ENCODE measurements at places on chromosomes 13 and 19.

GRCh38 chr19:17450264-17451075 lies 2.0 kb upstream of the TMEM221 start:
- DNase-seq = no peak

DNA sequence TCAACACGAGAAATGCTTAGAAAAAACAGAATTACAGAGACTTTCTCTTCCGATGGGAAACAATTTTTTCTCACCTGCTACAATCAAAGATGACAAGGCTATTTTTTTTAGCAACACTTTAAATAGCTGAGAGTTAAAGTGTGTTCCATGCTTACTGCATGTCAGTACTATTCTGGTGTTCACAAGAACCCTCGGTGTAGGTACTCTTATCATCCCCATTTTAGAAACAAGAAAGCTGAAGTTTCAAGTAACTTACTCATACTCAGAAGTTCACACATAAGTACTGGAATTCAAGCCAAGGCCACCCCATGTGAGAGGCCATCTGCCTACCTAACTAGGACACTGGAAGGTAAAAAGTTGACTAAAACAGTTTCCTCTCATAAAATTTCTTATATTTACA lies 9.0 kb upstream of the TNFRSF19 start:
- DNase-seq = no peak

DNA sequence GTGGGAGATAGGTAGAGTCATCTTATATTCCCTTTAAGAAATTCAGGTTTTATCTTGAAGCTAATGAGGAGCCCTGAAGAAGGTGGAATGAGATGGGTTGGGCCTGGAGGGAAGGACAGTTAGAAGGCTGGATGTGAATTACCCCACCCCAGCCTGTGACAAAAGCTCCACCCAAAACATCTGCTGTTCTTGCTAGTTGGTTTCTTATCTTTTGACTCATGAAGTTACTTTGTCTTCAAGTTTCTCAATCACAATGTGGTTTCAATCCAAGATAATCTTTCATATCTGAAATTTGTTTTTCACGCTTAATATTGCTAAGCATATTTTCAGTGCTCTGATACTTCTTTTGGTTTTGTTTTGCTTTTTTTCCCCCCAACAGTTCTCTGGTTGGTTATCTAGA lies 38.3 kb upstream of the HMGB1 start:
- no peak for DNase-seq

- DNase-seq = no peak
These were observed 15.4 kb upstream of the SBNO2 start for GRCh38 chr19:1189419-1189818.

DNA sequence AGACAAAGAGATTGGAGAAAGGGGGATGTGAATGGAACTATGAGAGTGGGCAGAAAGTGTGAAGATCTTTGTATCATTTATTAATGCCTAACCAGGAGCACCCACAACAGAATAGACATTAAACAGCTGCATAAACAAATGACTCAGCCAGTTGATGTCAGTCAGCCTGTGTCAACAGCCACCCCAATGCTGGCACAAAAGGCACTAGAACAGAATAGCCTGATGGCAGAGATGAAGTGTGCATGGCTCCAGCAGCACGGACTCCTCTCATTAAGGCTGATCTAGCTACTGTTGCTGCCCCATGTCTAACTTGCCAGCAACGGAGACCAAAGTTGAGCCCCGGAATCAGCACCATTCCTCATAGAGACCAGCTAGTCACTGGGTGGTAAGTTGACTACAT lies 7.8 kb downstream of the CPB2 start:
- DNase-seq = no peak

DNA sequence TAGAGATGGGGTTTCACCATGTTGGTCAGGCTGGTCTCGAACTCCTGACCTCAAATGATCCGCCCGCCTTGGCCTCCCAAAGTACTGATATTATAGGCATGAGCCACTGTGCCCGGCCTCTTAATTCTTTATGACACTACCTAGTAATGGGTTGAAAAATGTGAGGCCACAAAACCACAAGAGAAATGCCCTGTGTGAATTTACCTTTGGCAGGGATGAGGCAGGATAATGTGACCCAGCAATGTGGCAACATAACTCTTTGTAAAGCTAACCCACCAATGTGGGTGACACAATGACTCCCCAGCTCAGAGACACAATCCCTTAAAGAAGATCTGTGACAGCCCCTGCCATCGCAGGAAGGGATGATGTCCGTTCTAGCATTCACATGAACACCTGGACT lies 533.1 kb downstream of the KLF5 start:
- DNase-seq = no peak

GRCh38 chr13:50123002-50123401 lies 107.8 kb downstream of the KCNRG start:
- no peak for DNase-seq

DNA sequence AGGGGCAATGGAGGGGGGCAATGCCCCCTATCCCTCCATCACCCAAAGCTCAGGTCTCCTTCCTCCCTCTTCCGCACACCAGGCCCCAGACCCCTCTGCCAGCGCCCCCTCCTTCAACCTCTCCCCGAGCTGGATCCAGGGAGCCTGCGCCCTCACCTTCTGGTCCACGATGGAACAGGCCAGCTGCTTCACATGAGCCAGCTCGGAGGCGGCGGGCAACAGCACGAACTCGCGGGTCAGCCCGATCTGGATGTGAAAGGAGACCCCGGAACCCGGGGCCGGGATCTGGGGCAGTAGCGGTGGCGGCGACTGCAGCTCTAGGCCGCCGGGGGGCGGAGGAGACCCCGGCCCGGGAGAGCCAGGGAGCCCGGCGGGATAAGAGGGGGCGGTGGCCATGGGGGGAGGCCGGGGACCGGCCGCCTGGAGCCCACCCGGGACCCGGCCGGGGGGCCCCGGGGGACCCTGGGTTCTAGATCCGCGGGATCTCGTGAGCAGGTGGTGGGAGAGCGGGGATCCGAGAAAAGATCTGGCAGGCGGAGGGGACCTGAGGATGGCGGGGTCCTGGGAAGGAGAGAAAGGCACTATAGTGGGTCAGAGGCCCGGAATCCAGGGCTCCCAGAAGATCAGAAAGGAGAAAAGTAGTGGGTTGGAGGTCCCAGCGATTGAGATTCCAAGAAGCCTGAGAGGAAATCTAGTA lies 791 bp downstream of the PRKD2 start:
- DNase-seq = no peak

DNA sequence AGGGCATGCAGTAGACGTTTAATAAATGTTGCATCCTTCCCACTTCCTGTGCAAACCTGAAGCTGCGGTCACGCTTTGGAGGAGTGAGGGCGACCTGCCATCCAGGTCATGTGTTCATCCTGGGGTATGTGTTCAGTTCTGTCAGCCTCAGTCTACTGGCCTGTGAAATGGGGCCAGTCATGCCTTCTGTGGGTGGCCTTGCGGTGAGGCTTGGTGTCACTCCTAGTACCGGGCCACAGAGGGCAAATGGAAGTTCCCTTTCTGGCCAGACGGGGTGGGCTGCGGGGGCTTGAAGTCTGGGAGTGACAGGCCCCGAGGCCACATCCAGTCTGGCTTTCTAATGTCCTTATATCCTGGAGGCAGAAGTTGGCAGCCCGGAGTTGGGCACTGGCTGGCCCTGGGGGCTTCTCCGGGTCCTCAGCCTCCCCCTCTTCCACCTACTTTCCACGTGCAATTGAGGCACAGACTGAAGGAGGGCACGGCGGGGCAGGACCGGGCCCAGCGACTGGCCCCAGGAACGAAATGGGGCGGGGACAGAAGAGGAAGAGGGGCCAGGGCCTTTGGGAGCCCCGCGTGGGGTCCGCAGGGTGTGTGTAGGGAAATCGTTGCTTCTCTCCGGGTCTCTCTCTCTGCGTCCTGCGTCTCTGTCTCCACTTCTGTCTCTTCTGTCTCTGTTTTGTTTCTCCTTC lies 11.1 kb downstream of the PDE4A start:
- DNase-seq = no peak

GRCh38 chr19:38706792-38707511 lies 37.3 kb downstream of the CAPN12 start:
- DNase-seq = no peak

DNA sequence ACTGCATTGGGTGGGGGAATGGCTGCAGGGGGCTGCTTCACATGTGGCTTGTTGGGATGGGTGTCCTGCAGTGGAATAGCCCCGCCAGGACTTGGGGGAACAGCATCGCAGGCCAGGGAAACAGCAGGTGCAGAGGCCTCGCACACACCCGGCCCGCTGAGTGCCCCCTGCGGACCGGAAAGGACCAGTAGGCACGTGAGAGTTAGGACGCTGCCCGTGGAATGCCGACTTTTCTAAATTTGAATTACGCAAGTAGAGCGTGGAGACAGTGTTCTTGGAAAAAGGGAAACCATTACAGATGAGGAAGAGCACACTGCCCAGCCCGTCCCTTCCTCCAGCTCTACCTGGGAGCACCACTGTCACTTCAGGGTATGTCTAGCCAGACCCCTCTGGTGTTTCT lies 11.5 kb downstream of the DNM2 start:
- no peak for DNase-seq

GRCh38 chr13:44278166-44278565 lies 95.5 kb upstream of the SERP2 start:
- no peak for DNase-seq

DNA sequence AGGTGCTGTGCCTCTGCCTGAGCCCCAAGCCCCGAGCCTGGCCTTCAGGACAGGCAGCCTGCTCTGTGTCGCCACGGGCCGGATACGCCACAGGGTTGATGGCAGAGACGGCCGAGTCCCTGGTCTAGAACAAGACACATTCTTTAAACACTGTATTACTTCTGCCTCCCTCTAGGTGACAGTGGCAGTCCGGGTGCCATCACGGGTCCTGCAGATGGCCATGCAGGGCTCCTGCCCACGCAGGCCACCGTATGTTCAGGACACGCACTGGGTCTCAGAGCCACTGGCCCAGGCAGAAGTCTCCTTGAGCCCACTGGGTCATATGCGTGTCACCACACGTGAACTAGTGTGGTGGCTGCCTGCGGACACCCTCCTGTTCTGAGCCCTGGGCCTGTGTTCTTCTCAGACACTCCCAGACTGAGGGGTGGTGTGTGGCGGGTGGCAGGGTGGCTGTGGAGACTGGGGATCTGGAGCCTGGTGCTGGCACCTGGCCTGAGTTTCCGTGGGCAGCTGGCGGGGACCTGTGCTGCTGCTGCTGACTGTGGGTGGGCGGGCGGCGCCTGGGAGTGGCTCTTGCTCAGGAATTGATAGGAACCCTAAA lies 4.4 kb downstream of the PLEKHJ1 start:
- DNase-seq = no peak

DNA sequence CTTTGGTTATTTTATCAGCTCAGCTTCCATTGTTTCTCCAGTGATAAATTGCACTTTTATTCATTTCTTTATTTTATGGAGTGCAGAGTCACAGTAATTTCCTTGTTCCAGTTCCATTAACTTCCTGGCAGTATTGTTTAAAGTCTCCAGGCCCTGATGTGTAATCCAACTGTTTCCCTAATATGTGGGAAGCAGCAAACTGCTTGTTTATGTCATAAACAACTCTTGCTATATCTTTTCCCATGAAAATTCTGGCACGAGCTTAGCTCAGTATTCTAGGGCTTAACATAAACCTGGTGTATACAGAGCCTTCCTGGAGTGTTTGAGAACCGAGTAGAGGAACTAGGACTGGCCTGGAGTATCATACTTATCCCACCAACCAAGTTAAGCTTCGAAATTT lies 83.5 kb upstream of the ARGLU1 start:
- DNase-seq = no peak

DNA sequence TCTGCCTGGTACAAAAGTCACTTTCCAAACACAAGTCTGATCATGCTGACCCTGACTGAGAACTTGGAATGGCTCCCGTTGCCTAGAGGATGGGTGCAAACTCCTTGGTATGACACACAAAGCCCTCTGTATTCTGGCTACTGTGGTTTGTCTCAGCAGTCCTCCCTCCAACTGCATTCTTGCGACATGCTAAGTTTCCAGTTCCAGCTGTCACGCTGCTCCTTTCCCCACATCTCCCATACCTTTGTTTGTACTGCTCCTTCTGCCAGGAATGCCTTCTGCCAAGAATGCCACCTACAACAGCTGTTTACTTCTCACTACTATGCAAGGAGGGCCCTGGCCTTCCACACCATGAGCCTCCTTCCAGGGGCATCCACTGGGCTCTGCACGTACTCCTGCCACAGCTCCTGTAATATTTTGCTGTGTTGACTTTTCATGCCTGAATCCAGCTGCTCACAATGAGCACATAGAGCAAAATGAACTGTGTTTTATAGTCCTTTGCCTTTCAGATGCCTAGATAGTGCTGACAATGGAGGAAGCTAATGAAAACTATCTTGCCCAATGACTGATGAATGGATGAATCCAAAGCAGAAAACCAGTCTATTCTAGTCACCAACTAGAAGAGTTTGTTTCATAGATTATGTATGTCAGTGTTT lies 543.7 kb downstream of the EFNB2 start:
- peak; percentile 31 for DNase-seq

DNA sequence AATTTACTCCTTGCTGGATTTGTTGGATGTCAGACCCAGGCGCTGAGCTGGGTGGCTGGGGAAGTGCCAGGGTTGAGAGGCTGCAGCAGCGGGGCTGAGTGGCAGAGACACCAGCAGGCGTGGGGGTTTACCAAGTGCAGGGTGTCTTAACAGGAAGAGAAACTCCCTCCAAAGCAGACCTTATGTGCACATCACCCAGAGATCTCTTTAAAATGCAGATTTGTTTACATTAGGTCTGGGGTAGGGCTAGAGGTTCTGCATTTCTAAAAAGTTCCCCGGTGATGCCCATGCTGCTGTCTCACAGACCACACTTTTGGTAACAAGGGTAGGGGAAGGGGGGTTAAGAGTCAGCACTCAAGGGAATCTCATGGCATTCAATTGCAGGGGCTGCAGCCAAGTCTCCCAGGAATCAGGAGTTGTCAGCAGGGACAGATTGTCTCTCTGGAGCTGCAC lies 80.7 kb upstream of the OLFM4 start:
- DNase-seq = no peak

GRCh38 chr13:35760735-35761281 lies 284.3 kb upstream of the MAB21L1 start:
- no peak for DNase-seq

GRCh38 chr19:1220976-1221903 lies 15.7 kb downstream of the STK11 start:
- DNase-seq = peak; percentile 71

DNA sequence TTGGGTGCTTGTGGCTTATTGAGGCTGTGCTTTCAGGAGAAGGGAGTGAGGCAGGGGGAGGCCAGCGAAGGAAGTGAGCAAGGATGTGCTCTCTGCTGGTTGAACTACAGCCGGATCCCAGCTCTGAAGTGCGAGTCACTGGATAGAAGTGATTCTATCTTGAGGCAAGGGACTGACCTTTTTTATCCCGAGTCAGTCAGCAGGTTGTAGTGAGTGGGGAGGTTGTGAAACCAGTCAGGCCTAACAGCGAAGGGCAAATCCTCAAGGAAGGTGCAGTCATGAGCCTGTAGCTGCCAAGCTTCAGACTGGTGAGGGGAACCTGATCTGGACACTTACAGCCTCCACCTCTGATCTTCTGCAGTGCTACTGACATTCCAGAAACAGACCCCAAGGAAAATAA lies 18.6 kb downstream of the SCEL start:
- no peak for DNase-seq

GRCh38 chr19:17755443-17755890 lies 4.2 kb downstream of the FCHO1 start:
- no peak for DNase-seq

DNA sequence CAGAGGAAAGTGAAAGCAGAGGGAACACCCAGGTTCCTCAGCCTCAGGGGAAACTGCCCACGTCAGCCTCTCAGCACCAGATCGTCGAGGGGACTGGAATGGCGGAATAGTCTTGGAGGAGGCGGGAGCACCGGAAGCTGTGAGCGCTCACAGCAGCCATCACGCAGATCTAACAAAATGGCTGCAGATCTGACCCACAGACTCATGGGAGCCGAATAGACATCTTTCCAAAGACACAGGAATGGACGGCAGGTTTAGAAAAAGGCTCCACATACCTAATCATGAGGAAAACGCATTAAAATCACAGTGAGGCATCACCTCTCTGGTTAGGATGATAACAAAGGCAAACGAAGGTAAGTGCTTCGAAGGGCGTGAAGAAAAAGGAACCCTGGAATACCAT lies 11.8 kb upstream of the LILRA2 start:
- DNase-seq = no peak

Data from SJSA1 (cell line).